ENCODE measurements at places on chromosomes 4 and X.

DNA sequence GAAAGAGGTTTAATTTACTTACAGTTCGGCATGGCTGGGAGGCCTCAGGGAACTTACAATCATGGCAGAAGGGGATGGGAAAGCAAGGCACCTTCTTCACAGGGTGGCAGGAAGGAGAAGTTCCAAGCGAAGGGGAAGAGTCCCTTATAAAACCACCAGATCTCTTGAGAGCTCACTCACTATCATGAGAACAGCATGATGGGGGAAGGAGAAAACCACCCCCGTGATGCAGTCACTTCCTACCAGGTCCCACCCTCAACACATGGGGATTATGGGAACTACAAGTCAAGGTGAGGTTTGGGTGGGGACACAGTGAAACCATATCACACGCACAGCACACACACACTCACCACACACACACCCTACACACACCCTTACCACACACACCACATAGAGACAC lies 104.3 kb downstream of the DCTD start:
- DNase-seq = no peak

GRCh38 chrX:2351321-2351720 lies 149.5 kb downstream of the DHRSX start:
- no peak for DNase-seq

GRCh38 chr4:54746218-54746617 lies 88.5 kb downstream of the KIT start:
- no peak for DNase-seq

- no peak for DNase-seq
These were observed 30.4 kb downstream of the BOD1L1 start for GRCh38 chr4:13597141-13597540.

DNA sequence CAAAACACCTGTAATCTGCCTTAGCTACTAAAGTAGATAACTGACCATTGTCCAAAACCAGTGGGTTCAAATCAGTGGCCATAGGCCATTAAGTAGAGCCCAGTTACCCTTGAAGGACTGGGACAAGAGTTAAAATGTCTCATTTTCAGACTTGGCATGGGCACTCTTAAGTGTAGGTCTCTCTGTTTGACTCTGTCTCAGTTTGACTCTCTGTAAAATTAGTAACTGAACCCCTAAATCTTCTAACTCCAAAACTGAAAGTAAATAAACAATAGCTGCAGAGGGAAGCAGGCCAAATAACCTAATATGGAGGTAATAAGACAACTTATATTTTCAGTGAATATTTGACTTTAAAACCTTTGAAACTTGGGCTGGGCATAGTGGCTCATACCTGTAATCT lies 89.1 kb downstream of the SLC16A2 start:
- DNase-seq = no peak

- no peak for DNase-seq
These were observed 31.2 kb downstream of the RNF175 start for GRCh38 chr4:153728660-153729059.

DNA sequence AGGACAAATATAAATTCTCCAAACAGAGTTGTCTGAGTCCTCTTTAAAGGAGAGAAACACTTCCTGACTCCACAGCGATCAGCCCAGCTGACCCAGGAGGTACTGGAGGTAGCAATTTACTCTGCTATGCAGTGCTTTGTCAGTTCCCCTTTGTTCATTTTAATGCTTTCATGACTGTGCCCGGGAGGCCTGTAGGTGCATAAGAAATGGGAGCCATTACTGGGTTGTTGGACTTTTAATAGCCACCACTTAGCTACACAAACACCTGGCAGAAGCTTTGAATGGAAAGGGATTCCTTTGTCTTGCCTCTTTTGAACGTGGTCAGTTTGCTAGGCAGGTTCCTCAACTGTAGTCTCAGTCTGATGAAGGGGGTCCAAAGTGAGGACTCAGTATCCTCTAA lies 59.0 kb upstream of the AFF2 start:
- DNase-seq = no peak

GRCh38 chrX:40147971-40148370 lies 50.2 kb upstream of the BCOR start:
- DNase-seq = no peak

- peak; percentile 40 for DNase-seq
These were observed 11.0 kb downstream of the SUPT20HL1 start for GRCh38 chrX:24371391-24371972.

DNA sequence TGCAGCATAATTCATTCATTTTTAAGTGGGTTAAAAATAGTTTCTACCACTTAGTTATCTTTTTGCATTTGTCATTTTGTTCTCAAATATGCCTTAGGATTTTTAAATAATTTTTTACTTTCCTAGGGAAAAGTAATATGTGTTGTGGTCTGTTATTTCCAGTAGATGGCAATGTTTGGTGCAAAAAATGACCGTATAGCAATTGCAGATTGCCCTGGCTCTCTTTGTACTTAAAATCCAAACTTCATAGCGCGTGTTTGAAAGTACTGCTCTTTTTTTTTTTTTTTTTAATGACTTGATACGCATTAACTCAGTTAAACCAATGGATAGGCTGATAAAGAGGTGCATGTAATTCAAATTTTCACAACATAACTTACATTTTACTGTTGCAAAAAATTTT lies 74.4 kb upstream of the RBMX start:
- DNase-seq = no peak

DNA sequence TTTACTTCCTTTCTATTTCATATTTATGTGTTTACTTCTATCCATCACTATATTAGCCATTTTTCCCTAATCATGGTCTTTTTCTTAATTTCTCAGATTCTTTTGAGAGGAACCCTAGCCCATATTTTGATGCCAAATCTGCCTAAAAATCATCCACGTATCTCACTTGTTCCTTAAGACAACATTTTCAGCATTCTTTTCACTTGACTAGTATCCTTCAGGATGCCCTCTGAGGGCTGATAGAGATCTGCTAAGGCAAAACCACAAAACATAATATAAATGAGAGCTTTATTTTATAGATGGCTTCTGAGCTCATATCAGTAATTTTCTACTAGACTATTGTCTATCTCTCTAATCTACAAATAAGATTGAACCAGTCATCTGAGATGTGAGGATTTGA lies 341.9 kb downstream of the GPM6A start:
- DNase-seq = no peak

- DNase-seq = no peak
These were observed 67.9 kb downstream of the GAB1 start for GRCh38 chr4:143404555-143404954.

GRCh38 chr4:105624530-105624929 lies 72.1 kb downstream of the ARHGEF38 start:
- DNase-seq = no peak

GRCh38 chr4:22071749-22072148 lies 123.2 kb upstream of the KCNIP4 start:
- DNase-seq = no peak

DNA sequence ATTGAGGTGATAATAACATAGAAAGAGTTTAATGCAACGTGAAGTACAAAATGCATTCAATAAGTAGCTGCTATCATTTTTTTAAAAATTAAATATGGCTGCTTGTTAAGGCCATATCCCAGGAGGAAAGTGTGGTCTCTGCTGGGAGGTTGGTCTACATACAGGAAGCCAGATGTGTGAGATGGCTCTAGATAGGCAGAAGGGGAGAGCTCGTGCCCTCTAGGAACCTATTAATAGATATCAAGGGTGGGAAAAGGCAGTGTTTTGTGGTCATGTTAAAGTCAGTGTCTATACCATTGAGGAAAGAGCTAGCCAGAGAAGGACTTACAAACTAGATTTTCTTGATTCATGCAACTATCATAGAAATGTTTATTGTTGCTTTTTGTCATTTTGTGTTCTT lies 140.5 kb downstream of the KLHL8 start:
- no peak for DNase-seq

Data from stimulated activated CD8-positive, alpha-beta memory T cell treated with anti-CD3 and anti-CD28 coated beads, Interleukin-4, amount 100 ng/mL, for 24 hours (primary cell).